T-helper 2 cell (primary cell): ENCODE measurements at places on chromosomes 12 and 14.

DNA sequence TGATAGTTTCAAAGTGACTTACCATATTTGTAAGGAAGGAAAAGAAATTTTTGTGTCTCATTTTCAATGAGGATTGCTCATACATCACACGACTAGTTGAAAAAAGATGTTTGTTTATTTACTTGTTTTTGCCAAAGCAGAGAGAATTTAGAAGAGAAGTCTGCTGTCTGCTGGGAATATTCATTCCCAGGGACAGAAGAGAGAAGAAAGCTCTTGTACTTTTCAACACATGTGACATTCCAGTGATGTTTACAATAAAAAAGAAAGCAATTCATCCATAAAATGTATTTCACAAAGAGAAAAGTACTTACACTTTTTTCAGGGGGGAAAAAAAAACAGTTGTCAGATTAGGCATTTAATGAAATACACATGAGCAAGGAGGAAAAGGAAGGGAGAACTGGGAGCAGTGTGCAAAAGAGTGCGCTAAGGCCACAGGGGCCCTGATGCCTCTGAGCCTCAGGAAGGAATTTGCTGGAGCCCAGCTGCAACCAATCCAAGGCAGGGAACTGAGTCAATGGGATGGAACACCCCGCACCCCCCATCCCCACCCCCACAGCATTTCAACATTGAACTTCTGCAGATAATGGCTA lies 115.0 kb downstream of the RPAP3 start:
- no peak for DNase-seq

- no peak for DNase-seq
These were observed 22.2 kb downstream of the ARF6 start for GRCh38 chr14:49915085-49915484.

- DNase-seq: no peak
These were observed 93.7 kb upstream of the EEA1 start for GRCh38 chr12:93022603-93023340.

- DNase-seq: no peak
These were observed 350.4 kb downstream of the TRHDE start for GRCh38 chr12:72622556-72622955.

DNA sequence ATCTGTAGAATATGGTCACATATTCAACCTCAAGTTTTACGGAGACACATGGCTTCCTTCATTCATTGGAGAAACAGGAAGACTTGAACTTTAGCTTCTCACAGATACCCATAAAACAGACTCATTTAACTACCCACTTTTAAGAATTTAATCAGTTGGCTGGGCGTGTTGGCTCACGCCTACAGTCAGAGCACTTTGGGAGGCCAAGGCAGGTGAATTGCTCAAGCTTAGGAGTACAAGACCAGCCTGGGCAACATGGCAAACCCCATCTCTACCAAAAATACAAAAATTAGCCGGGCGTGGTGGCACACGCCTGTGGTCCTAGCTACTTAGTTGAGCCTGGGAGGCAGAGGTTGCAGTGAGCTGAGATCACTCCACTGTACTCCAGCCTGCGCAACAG lies 64.7 kb upstream of the STAC3 start:
- DNase-seq: no peak

DNA sequence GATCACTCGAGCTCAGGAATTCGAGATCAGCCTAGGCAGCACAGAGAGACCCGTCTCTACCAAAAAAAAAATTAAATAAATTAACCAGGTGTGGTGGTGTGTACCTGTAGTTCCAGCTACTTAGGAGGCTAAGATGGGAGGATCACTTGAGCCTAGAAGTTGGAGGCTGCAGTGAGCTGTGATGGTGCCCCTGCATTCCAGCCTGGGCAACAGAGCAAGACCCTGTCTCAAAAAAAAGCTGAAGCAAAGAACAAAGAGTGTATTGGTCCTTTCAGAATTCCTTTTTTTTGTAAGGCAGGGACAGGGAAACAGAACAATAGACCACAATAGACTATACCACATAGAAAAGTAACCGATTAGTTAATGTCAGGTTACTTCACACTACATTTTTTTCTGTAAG lies 47.4 kb downstream of the MARK3 start:
- no peak for DNase-seq

DNA sequence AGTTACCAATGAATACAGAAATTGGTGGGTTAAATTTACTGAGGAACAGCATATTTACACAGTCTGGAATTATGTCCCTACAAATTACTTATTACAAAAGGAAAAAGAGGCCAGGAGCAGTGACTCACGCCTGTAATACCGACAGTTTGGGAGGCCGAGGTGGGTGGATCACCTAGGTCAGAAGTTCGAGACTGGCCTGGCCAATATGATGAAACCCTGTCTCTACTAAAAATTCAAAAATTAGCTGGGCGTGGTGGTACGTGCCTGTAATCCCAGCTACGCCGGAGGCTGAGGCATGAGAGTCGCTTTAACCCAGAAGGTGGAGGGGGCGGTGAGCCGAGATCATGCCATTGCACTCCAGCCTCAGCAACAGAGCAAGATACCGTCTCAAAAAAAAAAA lies 52.6 kb downstream of the HECTD1 start:
- DNase-seq: no peak

DNA sequence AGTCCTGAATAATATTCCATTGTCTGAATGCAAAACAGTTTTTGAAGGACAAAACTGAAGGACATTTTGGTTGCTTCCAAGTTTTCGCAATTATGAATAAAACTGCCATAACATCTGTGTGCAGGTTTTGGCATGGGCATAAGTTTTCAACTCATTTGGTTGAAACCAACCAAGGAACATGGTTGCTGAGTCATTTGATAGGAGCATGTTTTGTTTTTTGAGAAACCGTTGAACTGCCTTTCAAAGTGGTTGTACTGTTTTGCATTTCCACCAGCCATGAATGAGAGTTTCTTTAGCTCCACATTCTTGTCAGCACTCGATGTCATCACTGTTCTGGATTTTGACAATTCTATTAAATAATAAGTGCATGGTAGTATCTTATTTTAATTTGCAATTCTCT lies 23.0 kb upstream of the GSG1 start:
- no peak for DNase-seq
